Bronchial epithelial cell (primary cell): ENCODE measurements at places on chromosomes 4 and X.

- no peak for DNase-seq
Observed at GRCh38 chr4:139690419-139690818, 24.8 kb downstream of the MGST2 start.

DNA sequence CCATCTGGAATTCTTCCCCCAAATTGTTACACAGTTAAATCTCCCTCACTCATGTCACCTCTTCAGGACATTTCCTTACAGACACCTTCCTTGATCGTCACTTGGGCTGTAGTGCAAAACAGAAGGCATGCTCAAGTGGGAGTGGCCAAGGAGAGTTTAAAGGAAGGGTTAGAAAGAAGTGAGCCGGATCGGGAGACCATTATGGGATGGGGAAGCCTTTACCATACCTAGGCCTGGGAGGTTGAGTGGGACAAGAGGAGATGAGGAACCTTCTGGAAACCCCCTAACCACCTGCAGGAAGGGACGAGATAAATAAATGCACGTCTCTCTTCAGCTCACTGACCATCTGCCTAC lies 102.7 kb downstream of the UCHL1 start:
- no peak for DNase-seq

DNA sequence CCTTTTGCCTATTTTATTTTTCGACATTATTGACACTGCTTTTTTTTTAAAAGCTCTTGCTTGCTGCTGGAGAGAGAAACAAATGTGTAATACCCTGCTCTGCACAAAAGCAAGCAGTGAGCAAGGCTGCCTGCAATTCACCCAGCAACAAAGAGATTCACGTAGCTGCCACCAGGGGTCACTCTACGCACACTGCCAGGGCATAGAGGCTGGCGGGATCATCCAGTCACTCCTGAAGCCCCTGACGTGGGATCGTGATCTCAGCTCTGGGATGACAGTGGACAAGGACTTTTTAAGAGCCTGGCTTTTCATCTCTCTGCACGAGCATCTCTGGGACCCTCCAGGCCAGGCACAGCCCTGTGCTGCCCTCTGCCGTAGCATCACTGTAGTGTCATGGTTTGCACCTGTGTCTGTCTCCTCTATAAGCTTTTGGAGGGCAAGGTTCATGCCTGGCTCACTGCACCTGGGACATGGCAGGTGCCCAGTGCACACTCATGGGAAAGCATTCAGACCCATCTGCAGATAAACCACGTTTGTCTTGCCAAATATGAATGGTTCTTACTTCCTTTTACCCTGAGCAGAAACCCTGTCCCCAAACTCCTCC lies 19.8 kb downstream of the C4orf50 start:
- DNase-seq: peak; percentile 37

- DNase-seq: no peak
Observed at GRCh38 chr4:123984886-123985285, 588.3 kb downstream of the SPRY1 start.

GRCh38 chrX:120768254-120768653 lies 107.4 kb downstream of the CT47B1 start:
- no peak for DNase-seq

- peak; percentile 72 for DNase-seq
Observed at GRCh38 chr4:84878090-84878489, 88.4 kb downstream of the WDFY3 start.

- DNase-seq: peak; percentile 72
Observed at GRCh38 chr4:67035986-67036385, 509.3 kb downstream of the CENPC start.

DNA sequence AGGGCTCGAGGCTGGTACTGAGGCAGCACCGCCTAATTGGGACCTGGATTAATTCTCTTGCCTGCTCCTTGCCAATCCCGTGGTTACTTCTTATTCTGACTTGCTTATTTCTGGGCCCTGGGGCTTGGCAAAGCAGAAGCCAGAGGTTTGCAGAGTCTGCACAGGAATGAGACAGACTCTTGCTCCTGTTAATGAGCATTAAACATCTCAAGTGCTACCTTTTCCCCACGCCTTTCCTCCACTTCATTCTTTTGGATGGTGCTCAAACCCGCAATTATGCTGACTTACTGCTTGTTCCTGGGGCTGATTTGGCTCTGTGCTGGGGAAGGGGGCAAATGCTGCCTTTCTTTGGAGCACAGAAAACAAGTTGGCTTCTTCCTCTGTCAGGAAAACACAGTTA lies 16.5 kb upstream of the STOX2 start:
- DNase-seq: no peak

DNA sequence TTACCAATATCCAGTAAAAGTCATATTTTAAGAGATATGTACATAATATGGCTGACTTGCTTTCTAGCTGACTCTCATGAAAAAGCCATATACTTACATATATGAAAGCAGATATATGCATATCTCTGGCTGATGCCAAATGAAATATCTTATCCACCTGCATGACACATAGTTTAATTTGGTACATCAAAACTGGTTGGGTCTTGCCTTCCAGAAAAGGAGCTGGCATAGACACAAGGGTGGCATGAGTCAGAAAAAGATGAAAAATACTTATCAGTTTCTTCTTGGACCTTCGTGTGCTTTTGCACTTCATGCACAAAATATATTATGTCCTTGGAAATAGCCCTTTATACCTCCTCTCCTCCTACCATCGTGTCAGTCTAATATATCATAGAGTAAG lies 32.1 kb downstream of the TIGD4 start:
- peak; percentile 82 for DNase-seq

DNA sequence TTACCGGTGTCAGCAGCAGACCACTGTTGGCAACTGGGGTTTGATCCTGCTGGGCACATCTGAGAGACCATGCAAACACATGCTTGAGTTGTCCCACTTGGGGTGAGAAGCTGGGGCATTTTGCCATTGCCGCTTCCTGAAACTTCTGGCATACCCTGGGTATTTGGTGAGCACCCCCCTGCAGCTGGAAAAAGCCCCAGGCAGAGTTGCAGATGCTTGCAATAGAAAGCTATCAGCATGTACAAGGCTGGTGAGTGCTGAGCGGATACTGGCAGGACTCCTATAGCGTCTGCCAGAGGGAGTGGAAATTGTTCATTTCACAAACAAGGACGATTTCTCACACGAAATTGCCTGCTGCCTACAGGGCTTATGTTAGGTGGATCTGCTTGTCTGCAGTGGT lies 32.3 kb downstream of the SUPT20HL1 start:
- no peak for DNase-seq

- DNase-seq: no peak
Observed at GRCh38 chr4:128716338-128716737, 93.2 kb upstream of the JADE1 start.

- no peak for DNase-seq
Observed at GRCh38 chrX:130719413-130719812, 183.6 kb downstream of the ENOX2 start.

DNA sequence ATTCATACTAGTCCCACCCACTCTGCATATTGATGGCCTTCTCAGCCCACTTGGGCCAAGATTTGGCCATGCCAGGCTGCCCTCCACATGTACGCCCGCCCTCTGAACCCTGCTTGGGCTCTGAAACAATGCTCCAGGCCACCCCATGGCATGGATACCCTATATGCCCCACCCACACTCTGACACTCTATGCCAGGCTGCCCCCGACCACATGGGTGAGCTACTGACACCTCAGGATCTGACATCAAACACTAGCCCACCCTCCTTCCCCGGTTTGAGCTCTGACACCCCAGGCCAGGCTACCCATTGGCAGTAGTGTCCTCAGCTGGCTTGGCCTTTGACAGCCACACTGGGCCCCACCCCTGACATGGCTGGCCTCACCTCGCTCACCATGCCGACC lies 69.5 kb downstream of the HPRT1 start:
- DNase-seq: no peak

- no peak for DNase-seq
Observed at GRCh38 chrX:36414056-36414455, 494.5 kb downstream of the CFAP47 start.

GRCh38 chr4:39715788-39716187 lies 17.9 kb downstream of the UBE2K start:
- DNase-seq: no peak

DNA sequence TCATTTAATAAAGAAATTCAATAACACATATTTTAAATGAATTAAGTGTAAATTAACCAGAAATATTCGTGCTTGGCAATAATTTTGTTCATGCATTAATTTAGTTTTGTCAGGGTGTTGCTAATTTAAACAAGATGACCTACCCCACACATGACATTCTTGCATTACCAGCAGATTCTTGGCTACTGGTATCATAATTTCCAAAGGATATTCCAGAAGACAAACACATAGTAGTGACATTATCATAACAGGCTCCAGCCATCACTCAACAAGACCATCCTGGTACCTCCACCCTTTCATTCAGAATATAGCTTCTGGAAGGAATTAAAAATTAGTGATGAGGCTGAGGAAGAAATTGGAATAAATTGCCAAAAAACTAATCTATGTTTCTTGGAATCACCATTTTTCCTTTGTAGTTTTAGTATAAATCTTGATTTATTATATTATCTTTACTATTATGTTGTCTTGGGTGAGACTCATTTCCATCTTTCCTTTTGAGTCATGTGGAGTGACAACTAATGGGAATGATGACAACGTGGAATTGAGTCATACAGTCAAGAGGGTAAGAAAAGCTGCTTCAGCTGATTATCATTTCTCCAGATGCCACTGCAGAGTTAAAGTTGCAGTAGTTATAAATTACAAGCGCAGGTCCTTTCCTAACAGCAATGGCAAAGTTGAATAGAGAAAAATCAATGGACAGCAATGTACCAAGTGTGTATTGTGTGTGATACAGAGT lies 30.9 kb upstream of the HHIP start:
- DNase-seq: peak; percentile 75

GRCh38 chr4:38738940-38739803 lies 43.6 kb downstream of the TLR10 start:
- peak; percentile 80 for DNase-seq

GRCh38 chr4:13483136-13483767 lies 888 bp downstream of the RAB28 start:
- DNase-seq: peak; percentile 1

DNA sequence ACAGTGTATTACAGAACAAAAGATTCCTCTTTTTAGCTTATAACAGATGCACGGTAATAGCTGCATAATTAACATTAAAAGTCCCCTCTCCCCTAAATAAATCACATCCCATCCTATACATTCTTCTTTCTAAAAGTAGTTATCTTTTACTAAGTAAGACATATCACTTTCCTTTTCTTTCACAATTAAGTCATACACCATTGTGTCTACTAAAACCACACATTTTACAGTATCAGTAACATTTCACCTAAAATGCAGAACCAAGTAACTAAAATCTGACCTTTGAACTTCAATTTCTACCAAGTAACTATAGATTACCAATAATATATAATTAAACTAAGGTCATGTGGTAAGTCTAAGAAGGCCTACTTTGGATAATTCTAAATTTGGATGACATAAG lies 14.2 kb downstream of the DHX15 start:
- no peak for DNase-seq

- DNase-seq: peak; percentile 31
Observed at GRCh38 chr4:142846108-142846728, at the start of gene INPP4B. Gene INPP4B, minus strand, starts transcription at chr4:142846301.

GRCh38 chrX:125778261-125778660 lies 387.8 kb downstream of the DCAF12L2 start:
- peak; percentile 0 for DNase-seq

- DNase-seq: peak; percentile 4
Observed at GRCh38 chrX:41522671-41523070, 75.5 kb downstream of the NYX start.

DNA sequence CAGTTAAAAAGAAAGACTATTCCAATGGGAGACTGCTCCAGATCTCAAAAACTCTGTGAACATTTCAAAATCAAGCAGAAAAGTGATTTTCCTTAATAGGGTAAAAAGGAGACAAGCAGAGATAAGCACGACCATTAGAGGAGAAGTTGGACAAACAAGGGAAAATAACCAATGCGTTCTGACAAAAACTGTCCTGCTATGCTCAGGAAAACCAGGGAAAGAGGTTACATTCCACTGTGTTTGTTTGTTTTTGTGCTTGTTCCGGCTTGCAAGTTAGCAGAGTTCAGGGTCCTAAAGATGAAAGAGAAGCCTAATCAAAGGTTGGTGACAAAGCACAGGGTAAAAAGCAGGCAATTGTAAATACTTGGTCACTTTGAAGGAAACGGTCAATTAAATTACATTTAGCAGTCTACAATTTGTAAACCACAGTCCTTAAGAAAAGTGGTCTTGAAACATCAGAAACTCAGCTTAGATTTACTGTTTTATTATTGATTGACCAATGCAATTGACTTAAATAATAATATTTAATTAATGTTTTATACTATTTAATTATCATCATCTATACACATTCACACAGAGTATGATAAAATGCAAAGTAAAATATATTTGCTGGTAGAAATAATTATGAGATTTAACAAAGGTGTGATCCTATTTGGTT lies 186.2 kb upstream of the CPXCR1 start:
- DNase-seq: no peak
